Stimulated activated CD4-positive, alpha-beta T cell treated with anti-CD3 and anti-CD28 coated beads, Interleukin-2, amount 100 ng/mL, for 4 hours (primary cell): ENCODE measurements at places on chromosomes 7 and 10.

- DNase-seq: no peak
Observed at GRCh38 chr10:126268013-126268920, 120.0 kb downstream of the ADAM12 start.

- DNase-seq: no peak
Observed at GRCh38 chr10:11319990-11320602, 291.4 kb downstream of the USP6NL start.

GRCh38 chr7:46900312-46901263 is 681.3 kb downstream of the TNS3 start:
- no peak for DNase-seq

GRCh38 chr7:82234457-82235049 is 209.0 kb downstream of the CACNA2D1 start:
- no peak for DNase-seq
